ENCODE measurements at places on chromosomes 3 and 15.

- no peak for DNase-seq
Observed at GRCh38 chr15:89839167-89839810, 24.6 kb upstream of the ANPEP start.

- DNase-seq, result no peak
Observed at GRCh38 chr3:120057626-120058025, 36.6 kb downstream of the GSK3B start.

GRCh38 chr3:159635047-159635641, 353.5 kb upstream of the IL12A start:
- DNase-seq, result no peak

DNA sequence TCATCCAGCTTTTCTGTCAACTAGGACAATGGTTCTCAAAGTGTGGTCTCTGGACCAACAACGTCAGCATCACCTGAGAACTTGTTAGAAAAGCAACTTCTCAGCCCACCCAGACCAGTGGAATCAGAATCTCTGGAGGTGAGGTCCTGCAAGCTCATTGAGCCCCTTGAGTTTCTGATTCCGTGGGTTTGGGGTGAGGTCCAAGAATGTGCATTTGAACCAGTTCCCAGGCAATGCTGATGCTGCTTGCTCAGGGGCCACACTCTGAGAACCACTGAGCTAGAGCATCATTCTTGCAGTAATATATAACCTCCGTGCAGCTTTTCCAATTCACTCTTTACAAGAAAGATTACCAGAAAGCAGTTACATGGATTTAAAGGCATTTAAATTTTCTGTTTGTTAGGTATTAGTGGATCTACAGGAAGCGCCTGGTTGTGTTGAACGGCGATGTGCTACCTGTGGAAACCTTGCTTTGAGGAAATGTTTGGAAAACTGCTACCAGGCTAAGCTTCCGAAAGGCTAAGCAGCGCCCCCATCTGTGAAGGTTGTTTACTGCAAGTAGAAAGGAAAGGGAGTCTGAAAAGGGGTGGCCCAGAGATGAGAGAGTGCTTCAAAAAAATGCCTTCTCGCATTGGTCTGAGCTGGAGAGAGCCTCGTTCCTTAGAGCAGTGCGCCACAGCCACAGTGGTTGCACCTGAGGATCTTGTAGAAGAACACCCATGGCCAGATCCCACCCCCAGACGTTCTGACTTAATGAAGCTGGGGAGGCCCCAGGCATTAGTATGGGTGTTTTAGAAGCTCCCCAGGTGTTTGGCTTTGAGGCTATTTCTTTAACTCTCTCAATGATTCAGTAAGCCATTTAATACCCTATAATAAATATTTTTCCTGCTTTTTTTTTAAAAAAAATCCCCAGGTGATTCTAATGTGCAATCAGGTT, 50.0 kb downstream of the RLBP1 start:
- DNase-seq, result no peak

GRCh38 chr3:193798051-193798450, 205.0 kb downstream of the OPA1 start:
- DNase-seq, result no peak

GRCh38 chr15:40142428-40142827, 18.4 kb upstream of the BUB1B start:
- DNase-seq, result no peak

DNA sequence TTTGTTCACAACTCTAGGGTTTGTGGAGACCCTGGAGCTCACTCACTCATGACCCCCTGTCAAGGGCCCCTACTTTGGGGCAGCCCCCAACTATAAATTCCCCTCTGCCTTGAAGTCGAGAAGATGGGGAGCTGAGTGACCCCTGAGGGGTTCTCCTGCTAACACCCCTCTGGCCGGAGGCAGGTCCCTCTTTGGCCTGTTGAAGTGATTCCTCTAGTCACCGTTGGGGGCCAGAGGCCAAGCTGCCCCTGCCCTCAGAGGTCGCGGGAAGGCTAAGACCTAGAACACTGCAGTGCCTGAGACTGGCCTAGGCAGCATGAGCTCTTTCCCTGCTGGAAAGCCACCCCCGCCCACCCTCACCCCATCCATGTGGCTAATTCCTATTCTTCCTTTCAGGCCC, 15.4 kb upstream of the SKOR1 start:
- no peak for DNase-seq
